Sciatic nerve (tissue), 2 donors: ENCODE measurements at places on chromosomes 3 and 15. TPM values are rescaled to one million over a fixed set of nuclear protein-coding genes. Genes with fewer than 3 reads are reported as not detected.

DNA sequence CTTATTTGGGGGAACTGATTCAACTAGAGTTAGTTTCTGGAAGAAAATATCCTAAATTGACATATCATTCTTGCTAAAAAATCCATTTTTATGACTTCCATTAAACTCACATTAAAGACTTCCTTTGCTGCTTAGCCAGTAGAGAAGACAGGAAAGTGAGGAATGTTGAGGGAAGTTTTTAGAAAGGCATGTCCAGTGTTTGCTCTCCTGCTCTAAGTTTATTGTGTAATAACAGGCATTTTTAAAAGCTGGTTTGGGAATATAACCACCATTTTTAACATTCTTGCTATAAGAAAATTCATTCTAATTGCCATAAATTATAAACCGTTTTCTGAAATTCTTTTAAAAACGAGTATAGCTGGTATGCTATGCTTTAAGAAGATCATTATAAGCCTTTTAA lies 428.0 kb downstream of the RAP2B start:
- no peak for DNase-seq

- DNase-seq, result no peak
These were observed 85.5 kb downstream of the KLHL25 start for GRCh38 chr15:85709250-85709649.

- no peak for DNase-seq
These were observed 71.5 kb downstream of the RAD18 start for GRCh38 chr3:8891774-8892173.

The ITGB5 gene
- 138 TPM for total RNA-seq

DNA sequence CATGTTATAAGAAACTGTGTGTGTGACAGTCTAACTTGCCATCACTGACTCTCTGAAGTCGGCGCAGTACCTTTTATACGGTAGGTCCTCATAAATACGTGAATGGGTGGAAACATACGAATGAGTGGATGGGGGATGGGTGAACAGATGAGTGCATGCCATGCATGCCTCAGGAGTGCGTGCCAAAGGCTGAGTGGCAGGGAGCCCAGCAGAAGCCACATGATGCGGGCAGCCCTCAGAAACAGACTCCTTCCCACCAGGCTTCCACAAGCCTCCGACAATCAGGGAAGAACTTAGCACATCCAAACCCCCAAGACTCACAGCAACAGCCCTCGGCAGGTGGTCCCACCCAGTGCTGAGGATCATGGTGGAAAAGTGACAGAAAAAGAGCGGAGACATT lies 16.7 kb downstream of the HCN4 start:
- DNase-seq, result no peak

The GOLGA8S gene
- 1.5 TPM for total RNA-seq

The GHRL gene
- total RNA-seq, result 2.1 TPM

GRCh38 chr15:88537591-88538317 lies 8.7 kb downstream of the DET1 start:
- DNase-seq, result no peak
